Activated T-helper 2 cell treated with anti-CD3 and anti-CD28 coated beads, Interferon-gamma antibody, Interleukin-2, Interleukin-4, amounts not matched to agents 10 μg/mL and 5 μg/mL and 100 μg/mL, durations not matched to agents 14 hours and 24 hours and 36 hours (primary cell): ENCODE measurements at places on chromosomes 11 and 22.

- no peak for DNase-seq
Observed at GRCh38 chr11:56876621-56877275, 112.0 kb upstream of the OR5AK2 start.

GRCh38 chr22:45525480-45525879 lies 22.8 kb downstream of the FBLN1 start:
- DNase-seq = no peak

DNA sequence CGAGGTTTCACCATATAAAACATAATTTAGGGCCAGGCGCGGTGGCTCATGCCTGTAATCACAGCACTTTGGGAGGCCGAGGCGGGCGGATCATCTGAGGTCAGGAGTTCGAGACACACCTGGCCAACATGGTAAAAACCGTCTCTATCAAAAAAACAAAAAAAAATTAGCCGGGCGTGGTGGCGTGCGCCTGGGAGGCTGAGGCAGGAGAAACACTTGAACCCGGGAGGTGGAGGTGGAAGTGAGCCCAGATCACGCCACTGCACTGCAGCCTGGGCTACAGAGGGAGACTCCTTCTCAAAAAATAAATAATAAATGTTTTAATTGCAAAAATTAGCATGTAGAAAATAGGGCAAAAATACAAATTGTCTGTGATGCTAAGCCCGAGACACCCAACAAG lies 993 bp upstream of the SFI1 start:
- DNase-seq = no peak

GRCh38 chr11:23353611-23354010 lies 493.3 kb upstream of the CCDC179 start:
- no peak for DNase-seq

- no peak for DNase-seq
Observed at GRCh38 chr11:68460741-68461574, at the start of gene PPP6R3. TSS of gene PPP6R3 (plus strand) at chr11:68460752. CDS start at chr11:68537665, 76,913 bp downstream.

- DNase-seq = no peak
Observed at GRCh38 chr11:101974255-101974654, 57.9 kb upstream of the ANGPTL5 start.

- no peak for DNase-seq
Observed at GRCh38 chr11:67295846-67296245, 6.7 kb downstream of the ANKRD13D start.

- DNase-seq = no peak
Observed at GRCh38 chr22:19679522-19680101, 34.7 kb upstream of the SEPTIN5 start.

DNA sequence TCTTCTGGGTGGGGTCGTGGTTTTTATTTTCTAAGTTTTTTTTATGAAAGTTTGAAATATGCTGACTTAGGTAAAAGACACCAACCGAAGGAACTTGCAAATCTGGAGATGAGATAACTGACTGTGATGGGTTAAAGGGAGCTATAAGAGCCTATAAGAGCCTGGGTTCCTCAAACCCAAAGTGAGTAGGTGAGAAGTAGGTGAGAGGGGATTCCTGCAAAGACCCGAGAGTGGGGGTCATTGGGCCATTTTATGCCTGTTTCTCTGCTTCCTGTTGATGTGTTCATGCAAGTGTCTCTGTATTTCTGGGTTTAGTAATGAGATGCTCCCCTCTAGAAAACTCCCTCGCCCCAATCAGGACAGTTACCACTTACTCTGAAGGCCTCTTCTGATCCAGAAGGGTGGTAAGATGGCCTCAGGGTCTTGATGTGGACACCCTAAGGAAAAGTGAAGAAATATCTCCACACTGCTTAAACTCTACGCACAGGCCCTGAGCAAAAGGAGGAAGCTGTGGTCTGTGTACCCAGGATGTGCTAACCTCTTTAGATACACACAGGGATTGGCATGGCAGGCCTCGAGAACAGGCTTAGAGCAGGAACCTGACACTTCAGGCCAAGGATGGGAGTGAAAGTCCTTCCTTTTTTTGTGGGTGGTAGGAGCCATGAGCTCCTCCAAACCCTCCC lies 1.8 kb downstream of the FLI1 start:
- no peak for DNase-seq

- no peak for DNase-seq
Observed at GRCh38 chr22:30078320-30079311, 1.6 kb upstream of the HORMAD2 start.

- no peak for DNase-seq
Observed at GRCh38 chr11:115247953-115248352, 256.3 kb downstream of the CADM1 start.

- DNase-seq = no peak
Observed at GRCh38 chr11:70511345-70511744, 113.0 kb downstream of the CTTN start.

- no peak for DNase-seq
Observed at GRCh38 chr11:110631551-110631950, 80.7 kb downstream of the ARHGAP20 start.

GRCh38 chr11:23551706-23552105 lies 691.4 kb upstream of the CCDC179 start:
- DNase-seq = no peak

DNA sequence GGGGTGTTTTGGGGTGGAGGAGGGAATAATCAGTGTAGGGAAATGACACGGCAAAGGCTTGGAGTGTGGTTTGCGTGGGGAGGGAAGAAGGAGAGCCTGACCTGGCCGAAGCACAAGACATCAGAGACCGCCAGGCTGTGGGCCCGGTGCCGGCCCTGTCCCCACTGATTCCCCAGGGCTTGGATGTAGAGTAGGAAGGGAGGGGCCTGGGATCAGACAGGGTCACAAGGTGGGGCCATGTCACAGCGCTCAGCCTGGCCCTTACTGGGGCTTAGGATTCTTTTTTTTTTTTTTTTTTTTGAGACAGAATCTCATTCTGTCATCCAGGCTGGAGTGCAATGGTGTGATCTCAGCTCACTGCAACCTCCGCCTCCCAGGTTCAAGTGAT lies 9.8 kb downstream of the PICK1 start:
- no peak for DNase-seq
